Activated naive CD8-positive, alpha-beta T cell treated with anti-CD3 and anti-CD28 coated beads, Interleukin-2, amount 10 ng/mL, durations not matched to agents 7 days and 5 days (primary cell): ENCODE measurements at places on chromosomes 7 and 10.

DNA sequence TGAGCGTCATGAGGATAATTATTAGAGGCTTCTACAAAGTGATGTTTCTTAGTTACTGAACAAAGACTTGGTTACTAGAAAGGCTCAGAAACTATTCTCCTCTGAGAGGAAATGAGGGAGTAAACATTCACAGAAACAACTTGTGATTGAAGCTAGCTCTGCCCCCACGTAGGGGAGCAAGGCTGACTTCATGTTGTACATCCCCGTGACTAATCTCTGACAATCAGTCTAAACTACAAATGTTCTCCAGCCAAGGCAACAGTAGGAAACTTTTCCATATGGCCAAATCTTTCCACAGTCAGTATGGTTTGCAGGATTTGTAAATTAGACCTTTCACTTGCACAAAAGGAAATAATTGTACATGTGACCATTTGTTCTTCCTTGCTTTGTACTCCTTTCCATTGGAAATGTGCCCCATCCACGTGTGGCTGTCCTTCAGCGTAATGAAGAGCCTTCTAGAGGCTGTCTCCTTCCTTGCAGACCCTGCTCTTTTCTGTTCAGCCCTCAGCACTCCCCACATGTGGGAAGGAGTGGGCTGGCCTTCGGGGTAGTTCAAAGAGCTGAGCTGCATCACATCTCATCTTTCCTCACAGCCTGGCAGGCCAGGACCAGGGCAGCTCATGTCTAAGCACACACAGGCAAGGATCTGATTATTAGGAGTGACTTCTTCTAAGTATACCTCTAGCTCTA is 93.5 kb downstream of the PCGF5 start:
- peaks cover 4% of the 10 kb centered on the region for H3K27me3 ChIP-seq
- H3K4me1 ChIP-seq: no peaks in the 10 kb centered on the region
- H3K36me3 ChIP-seq: no peaks in the 10 kb centered on the region
- no peak overlapping the region for H3K27ac ChIP-seq
- H3K4me3 ChIP-seq: no peak overlapping the region

- H3K4me1 ChIP-seq: peaks cover 6% of the 10 kb centered on the region
- no peak overlapping the region for H3K4me3 ChIP-seq
- no peak for DNase-seq
Observed at GRCh38 chr10:129028451-129028850, 438.6 kb upstream of the MGMT start.

DNA sequence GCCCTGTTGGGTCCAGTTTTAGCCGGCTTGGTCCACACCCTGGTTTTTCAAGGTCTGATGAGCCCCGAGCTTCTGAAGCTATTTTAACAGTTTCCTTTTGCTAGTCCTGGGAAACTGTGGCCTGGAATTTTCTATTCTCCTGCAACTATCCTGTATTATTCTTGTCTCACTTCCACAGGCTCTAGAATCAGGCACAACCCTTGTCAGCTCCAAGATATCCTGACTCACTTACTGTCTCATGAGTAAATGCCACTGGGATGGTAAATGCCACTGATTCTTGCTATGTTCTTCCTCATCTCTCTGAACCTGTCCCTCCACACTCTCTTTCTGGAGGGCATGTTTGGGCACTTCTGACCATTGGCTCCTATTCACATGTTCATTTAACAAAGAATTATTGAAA is 611.5 kb upstream of the IGFBP3 start:
- no peak for DNase-seq
- H3K4me3 ChIP-seq: no peak overlapping the region
- H3K27ac ChIP-seq: no peak overlapping the region
- H3K36me3 ChIP-seq: no peaks in the 10 kb centered on the region
- H3K27me3 ChIP-seq: no peaks in the 10 kb centered on the region

DNA sequence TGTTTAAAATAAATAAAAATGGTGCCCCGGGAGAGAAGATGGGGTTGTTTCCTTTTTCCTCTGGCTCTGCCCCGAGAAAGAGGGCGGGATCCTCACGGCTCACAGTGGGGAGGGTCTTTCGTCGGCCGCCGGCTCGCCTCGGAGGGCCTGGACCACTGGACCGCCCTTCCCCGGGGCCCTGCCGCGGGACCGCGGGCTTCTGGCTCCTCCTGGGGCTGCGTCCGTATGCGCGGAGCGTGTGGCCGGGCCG is 3.5 kb upstream of the IGF2BP3 start:
- peaks cover 1% of the 10 kb centered on the region for H3K36me3 ChIP-seq
- H3K4me3 ChIP-seq: peak overlapping the region; percentile 85
- H3K27me3 ChIP-seq: peaks cover 71% of the 10 kb centered on the region
- DNase-seq: no peak

DNA sequence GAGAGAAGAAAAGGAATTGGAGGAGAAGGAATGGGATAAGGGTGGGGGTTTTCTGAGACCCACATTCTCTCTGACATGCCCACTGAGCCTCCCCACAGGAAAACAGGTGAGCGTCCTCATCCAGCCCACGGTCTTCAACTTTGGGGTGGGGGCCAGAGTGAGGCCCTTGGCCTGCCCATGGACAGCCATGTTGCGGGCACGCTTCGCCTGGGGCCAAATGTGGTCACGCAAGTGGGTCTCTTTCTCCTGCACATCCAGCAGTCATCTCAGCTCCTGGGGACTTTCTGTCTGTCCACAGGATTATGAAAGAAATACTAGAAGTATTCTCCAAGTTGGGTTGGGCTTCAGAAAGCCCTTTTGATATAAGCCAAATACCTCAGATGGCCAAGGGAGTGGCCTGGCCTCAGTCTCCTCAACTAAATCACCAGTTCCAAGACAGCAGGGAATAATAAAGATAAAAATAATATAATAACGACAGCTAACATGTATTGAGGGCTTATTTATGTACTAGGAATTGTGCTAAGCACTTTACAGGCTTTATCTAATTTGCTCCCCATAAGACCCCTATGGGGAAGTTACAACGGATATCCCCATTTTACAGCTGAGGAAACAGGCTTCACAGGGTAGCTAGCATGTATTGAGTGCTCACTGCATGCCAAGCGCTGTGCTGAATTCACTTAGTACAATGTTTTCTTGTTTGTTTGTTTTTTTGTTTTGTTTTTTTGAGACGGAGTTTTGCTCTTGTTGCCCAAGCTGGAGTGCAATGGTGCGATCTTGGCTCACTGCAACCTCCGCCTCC is 57.2 kb upstream of the LBX1 start:
- H3K4me1 ChIP-seq: peaks cover 7% of the 10 kb centered on the region
- H3K4me3 ChIP-seq: no peak overlapping the region
- no peak overlapping the region for H3K27ac ChIP-seq
- H3K36me3 ChIP-seq: no peaks in the 10 kb centered on the region

- H3K36me3 ChIP-seq: no peaks in the 10 kb centered on the region
- no peak overlapping the region for H3K4me3 ChIP-seq
- DNase-seq: no peak
- H3K4me1 ChIP-seq: no peaks in the 10 kb centered on the region
- no peaks in the 10 kb centered on the region for H3K27me3 ChIP-seq
Observed at GRCh38 chr10:115945701-115946445, 327.1 kb downstream of the GFRA1 start.

- H3K27ac ChIP-seq: no peak overlapping the region
- H3K4me1 ChIP-seq: no peaks in the 10 kb centered on the region
- H3K27me3 ChIP-seq: peaks cover 44% of the 10 kb centered on the region
- H3K4me3 ChIP-seq: peak overlapping the region; percentile 16
Observed at GRCh38 chr7:45575501-45576248, 1.5 kb downstream of the ADCY1 start.

DNA sequence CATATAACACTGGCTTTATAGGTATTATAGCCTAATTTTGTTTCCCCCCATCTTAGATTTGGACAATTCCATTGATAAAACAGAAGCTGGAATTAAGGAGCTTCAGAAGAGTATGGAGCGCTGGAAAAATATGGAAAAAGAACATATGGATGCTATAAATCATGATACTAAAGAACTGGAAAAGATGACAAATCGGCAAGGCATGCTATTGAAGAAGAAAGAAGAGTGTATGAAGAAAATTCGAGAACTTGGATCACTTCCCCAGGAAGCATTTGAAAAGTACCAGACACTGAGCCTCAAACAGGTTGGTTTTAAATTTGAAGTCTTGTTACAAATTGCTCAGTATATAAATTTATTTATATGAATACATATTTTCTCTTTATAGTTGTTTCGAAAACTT is 34.1 kb downstream of the SMC3 start:
- H3K36me3 ChIP-seq: peaks cover 19% of the 10 kb centered on the region
- H3K4me1 ChIP-seq: no peaks in the 10 kb centered on the region
- H3K27me3 ChIP-seq: no peaks in the 10 kb centered on the region
- H3K27ac ChIP-seq: no peak overlapping the region

DNA sequence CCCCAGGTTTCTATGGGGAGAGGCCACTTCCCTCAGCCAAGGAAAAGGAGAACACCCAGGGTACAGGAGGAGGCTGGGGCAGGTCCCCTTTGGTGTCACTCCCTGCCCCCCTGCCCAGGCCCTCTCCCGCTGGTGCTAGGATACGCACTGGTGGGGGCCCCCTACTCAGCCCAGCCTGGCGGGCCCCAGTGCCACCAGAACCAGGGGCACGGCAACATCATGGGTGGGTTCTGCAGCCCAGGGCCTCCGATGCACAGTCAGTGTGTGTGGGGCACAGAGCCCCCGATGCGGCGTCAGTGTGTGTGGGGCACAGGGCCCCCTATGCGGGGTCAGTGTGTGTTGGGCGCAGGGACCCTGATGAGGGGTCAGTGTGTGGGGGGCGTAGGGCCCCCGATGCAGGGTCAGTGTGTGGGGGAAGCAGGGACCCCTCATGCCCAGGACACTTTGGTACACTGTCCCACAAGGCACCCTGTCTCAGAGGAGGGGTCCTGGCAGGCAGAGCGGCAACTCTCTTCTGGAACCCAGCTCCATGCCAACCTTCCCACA is 23.1 kb upstream of the ZNF735 start:
- H3K27me3 ChIP-seq: no peaks in the 10 kb centered on the region
- H3K27ac ChIP-seq: no peak overlapping the region
- no peaks in the 10 kb centered on the region for H3K4me1 ChIP-seq
- DNase-seq: no peak
- no peaks in the 10 kb centered on the region for H3K36me3 ChIP-seq
- no peak overlapping the region for H3K4me3 ChIP-seq

GRCh38 chr7:6278749-6279310 is 6.4 kb upstream of the CYTH3 start:
- H3K27me3 ChIP-seq: peaks cover 12% of the 10 kb centered on the region
- no peak for DNase-seq
- no peaks in the 10 kb centered on the region for H3K36me3 ChIP-seq
- H3K27ac ChIP-seq: no peak overlapping the region
- no peaks in the 10 kb centered on the region for H3K4me1 ChIP-seq

- no peaks in the 10 kb centered on the region for H3K4me1 ChIP-seq
- H3K36me3 ChIP-seq: no peaks in the 10 kb centered on the region
- no peak for DNase-seq
- no peaks in the 10 kb centered on the region for H3K27me3 ChIP-seq
Observed at GRCh38 chr7:42372479-42372878, 135.5 kb upstream of the GLI3 start.

DNA sequence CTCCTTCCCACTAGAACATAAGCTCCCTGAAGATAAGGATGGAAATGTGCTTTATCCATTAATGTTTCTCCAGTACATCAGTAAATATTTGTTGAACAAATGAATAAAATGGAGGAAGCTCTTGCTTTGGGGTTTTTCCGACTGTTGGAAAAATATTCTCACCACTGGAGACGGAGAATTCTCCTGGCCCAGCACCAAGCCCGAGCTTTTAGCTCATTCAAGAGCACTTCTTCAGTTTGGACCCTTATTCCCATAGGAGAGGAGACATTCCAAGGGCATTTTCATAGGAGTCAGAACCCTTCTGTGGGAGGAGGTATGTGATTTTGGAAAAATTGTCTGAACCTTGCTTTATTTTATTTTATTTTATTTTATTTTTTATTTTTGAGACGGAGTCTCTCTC is 21.0 kb downstream of the SUFU start:
- H3K36me3 ChIP-seq: peaks cover 18% of the 10 kb centered on the region
- H3K4me1 ChIP-seq: peaks cover 9% of the 10 kb centered on the region
- no peak for DNase-seq
- no peak overlapping the region for H3K27ac ChIP-seq
- no peaks in the 10 kb centered on the region for H3K27me3 ChIP-seq
- no peak overlapping the region for H3K4me3 ChIP-seq

GRCh38 chr7:15158141-15158810 is 255.7 kb upstream of the DGKB start:
- no peaks in the 10 kb centered on the region for H3K36me3 ChIP-seq
- no peaks in the 10 kb centered on the region for H3K27me3 ChIP-seq
- H3K4me1 ChIP-seq: no peaks in the 10 kb centered on the region

GRCh38 chr10:118977022-118977599 is 52.4 kb upstream of the NANOS1 start:
- H3K27me3 ChIP-seq: peaks cover 16% of the 10 kb centered on the region
- H3K27ac ChIP-seq: no peak overlapping the region
- no peak overlapping the region for H3K4me3 ChIP-seq
- no peaks in the 10 kb centered on the region for H3K4me1 ChIP-seq
- no peaks in the 10 kb centered on the region for H3K36me3 ChIP-seq
- no peak for DNase-seq

- peaks cover 19% of the 10 kb centered on the region for H3K4me1 ChIP-seq
- peak overlapping the region; percentile 94 for H3K4me3 ChIP-seq
- DNase-seq: no peak
- no peaks in the 10 kb centered on the region for H3K27me3 ChIP-seq
Observed at GRCh38 chr7:118184565-118184940, 589 bp downstream of the LSM8 start.

DNA sequence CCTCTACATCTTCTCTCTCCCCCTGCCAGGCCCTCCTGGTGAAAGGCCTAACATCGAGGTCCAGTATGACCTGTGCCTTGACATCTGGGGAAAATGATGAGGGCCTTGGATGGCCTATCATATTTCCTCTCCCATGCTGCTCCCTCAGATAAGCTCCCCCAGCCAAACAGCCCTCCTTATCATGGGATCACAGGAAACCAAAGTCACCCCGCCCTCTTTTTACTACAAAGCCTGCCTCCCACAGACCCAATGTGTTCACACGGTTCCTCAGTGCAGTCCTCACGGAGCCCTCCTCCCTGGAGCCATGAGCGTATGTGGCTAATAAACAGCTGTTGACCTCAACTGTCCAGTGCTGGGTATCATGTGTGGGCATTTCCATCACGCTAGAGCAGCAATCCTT is 32.0 kb downstream of the C10orf90 start:
- H3K27me3 ChIP-seq: no peaks in the 10 kb centered on the region
- no peaks in the 10 kb centered on the region for H3K4me1 ChIP-seq
- no peaks in the 10 kb centered on the region for H3K36me3 ChIP-seq

DNA sequence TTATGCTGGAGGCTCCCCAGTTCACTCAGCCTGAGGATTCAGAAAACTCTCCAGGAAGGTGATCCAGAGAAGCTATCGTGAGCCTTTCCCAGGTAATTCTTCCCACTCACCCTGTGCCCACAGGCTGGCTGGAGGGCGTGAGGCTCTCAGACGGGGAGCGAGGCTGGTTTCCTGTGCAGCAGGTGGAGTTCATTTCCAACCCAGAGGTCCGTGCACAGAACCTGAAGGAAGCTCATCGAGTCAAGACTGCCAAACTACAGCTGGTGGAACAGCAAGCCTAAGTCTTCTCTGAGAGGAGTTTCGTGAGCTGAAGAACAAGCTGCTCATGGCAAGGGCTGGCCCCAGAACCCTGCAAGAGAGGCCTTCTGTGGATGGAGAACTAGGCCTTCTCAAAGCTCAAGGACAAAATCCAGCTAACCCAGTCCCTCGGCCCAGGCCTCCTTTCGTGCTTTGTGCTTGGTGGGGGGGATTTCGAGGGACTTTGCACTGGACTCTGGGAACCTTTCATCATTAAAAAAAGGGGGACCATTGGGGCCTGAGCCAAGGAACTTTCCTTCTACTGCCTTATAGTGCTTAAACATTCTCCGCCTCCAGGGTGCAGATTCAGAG is 23.6 kb downstream of the NOBOX start:
- no peaks in the 10 kb centered on the region for H3K4me1 ChIP-seq
- no peak overlapping the region for H3K4me3 ChIP-seq
- H3K27me3 ChIP-seq: no peaks in the 10 kb centered on the region
- peaks cover 14% of the 10 kb centered on the region for H3K36me3 ChIP-seq
- no peak for DNase-seq
- H3K27ac ChIP-seq: no peak overlapping the region
